ENCODE measurements at places on chromosomes 16 and 17.
A peak's percentile ranks its signal among the peaks of the same experiment; 100 is the strongest.

DNA sequence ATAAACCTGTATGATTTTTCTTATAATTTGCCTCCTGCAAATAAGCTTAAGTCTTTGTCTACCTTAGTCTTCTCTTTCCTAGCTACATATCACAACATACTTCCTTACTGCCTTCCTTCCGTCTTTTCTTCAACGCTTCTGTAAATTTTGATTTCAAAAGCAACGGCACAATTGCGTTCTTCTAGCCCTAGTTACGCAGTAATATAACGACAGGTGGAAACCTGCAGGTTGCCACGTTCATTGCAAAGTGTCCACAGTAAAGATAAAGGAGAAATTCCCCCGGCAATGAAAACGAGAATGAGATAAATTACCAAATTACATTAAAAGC lies 546 bp upstream of the PSMD7 start:
- no peak for DNase-seq

DNA sequence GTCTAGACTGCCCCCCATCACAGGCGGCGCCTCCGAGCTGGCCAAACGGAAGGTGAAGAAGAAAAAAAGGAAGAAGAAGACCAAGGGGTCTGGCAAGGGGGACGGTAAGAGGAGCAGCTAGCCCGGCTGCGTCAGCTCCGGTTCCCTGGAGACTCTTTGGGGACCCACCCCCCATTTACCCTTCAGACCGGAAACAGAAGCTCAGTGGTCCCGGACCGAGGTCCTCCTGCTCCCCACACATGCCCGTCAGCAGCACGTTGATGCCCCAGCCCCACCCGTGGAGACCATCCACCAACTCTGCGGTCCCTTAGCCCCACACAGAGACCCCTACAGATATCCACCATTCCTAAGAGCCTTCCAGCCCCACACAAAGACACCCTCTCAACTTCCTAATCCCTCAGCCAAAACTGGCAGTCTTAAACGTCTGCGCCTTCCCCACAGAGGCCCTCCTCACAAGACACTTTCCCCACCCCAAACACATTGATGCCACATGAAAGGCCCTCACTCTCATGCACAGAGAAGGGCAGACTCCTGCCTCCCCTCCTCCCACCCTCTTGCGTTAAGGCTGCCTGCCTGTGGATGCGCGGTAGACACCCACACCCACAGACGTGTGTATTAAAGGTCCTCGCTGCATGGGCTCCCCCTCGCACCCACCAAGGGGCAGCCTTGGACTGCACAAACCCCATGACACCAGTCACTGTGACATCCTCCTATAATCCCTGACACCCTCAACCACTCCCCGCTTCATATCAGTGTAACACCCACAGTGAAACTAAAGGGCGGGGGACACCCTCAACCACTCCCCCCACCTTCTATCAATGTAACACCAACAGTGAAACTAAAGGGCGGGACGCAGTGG lies 58.2 kb upstream of the RPH3AL start:
- no peak for DNase-seq

GRCh38 chr17:70636517-70637133 lies 467.3 kb downstream of the KCNJ2 start:
- peak; percentile 8 for DNase-seq

DNA sequence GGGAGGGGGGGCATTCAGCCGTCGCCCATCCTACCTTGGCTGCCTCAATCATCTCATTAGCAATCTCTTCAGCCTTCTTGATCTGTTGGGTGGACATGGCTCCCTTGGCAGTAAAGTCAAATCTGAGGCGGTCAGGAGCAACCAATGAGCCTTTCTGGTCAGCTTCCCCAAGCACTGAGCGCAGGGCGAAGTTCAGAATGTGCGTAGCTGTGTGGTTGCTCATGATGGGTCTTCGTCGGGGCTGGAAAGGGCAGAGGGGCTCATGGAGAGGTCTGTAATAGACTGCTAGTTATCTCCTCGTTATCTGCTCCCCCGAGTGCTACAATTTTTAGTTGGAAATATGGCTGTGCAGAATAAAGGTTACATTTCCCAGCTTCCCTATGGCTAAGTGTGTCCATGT lies 7.2 kb upstream of the EXOSC6 start:
- no peak for DNase-seq

DNA sequence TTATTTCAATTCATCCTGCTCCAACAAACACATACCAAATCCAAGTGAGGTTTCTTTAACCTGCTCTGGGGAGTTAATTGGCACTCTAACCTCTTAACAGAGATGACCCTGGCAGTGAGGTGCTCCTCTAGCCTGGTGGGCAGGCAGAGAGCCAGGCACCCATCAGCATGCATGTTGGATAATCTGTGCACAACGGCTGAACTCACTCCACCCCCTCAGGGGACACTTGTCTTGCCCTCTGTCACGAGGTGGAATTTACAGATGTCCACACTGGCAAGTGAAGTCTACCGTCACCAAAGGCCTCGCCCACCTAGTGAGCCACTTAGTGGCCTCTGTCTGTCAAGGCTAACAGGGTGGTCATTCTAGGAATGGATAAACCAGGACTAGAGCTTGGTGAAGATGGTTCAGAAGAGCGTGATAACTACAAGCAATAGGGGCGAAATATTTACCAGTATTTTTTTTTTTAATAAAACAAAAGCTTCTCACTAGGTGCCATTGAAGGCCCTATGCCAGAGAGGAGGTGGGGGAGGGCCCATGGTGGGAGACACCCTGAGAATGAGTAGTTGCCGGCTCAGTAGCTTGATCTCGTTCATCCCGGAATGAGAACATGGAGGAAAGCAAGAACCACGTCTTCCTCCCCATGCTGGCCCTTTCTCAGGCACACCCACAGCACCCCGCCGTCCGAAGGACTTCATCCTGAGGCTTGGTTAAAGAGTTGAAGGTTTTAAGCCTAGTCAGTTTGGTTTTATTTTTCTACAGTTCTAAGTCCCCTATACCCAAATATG lies 25.2 kb downstream of the PLD6 start:
- no peak for DNase-seq

- no peak for DNase-seq
Observed at GRCh38 chr16:31023252-31023602, 10.1 kb upstream of the STX4 start.

DNA sequence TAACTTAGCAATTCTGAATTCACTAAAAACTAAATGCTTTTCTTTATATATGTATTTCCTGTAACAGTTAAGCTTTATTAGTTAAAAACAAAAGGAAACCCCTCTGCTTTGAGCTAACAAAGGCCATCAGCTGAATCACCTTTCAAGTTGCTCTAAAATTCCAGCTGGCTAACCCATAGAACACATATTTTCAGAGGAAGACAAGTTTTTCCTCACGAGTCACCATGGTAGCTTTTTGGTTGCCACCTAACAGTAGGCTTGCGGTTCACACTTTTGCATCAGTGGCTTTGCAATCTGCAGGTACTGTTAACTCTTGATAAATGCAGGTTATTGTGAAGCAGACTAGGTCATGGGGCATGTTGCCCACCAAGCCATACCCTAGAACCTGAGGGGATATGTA lies 57.6 kb upstream of the IRX5 start:
- DNase-seq = no peak

DNA sequence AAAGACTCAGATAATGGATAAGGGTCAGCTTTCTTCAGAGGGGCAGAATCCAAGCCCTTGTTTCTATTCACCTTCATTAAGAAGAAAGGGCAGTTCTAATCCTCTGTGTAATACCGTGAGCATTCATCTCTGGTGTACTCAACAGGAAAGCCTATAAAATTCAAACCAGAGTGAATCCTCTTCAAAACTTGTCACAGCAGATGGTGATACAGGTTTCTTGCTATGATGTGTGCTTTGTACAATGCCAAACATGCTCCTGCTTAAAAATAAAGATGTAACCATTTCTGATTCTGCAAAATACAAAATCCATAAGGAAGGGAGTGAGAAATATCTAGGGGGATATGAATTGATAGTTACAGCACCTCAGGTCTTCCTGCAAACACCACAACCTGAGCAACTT lies 49.7 kb downstream of the CYTH1 start:
- DNase-seq = no peak

DNA sequence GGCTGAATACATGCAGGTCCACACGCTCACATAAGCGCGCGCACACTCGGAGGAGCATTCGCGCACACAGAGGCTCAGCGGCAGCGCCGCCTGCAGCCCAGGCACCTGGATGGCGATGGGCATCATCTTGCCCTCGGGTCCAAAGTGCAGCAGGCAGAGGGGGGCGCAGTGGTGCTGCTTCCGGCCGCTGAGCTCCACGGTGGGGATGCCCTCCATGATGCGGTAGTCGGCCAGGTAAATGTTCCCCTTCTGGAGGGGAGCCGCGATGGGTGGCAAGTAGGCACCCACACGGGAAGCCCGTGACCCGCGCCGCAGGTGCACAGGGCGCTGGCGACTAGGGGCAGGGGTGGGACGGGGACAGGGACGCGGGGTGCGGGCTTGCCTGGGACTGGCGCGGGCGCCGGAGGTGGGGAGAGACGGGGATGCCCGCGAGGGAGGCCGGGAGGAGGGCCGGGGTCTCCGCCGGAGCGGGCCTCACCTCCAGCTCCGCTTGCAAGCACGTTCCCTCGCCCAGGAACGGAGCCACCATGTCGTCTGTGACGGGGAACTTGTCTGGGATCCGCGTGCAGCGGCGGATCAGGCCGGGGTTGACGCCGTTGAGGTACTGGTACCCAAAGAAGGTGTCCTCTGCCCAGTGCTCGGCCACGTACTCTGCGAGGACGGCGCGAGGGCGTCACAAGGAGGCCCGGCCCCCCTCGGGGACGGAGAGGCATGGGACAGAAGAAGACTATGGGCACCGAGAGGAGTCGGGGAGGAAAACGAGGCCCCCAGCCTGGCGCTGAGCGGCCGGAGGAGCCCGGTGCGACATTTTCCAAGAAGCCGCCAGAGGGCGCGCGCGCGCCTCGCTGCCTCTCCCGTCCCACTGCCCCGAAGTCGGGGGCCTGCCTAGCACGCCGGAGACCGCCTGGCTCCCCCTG lies 8.0 kb downstream of the ALOX12B start:
- peak; percentile 82 for DNase-seq

- no peak for DNase-seq
Observed at GRCh38 chr16:79810449-79811189, 210.1 kb upstream of the MAF start.

DNA sequence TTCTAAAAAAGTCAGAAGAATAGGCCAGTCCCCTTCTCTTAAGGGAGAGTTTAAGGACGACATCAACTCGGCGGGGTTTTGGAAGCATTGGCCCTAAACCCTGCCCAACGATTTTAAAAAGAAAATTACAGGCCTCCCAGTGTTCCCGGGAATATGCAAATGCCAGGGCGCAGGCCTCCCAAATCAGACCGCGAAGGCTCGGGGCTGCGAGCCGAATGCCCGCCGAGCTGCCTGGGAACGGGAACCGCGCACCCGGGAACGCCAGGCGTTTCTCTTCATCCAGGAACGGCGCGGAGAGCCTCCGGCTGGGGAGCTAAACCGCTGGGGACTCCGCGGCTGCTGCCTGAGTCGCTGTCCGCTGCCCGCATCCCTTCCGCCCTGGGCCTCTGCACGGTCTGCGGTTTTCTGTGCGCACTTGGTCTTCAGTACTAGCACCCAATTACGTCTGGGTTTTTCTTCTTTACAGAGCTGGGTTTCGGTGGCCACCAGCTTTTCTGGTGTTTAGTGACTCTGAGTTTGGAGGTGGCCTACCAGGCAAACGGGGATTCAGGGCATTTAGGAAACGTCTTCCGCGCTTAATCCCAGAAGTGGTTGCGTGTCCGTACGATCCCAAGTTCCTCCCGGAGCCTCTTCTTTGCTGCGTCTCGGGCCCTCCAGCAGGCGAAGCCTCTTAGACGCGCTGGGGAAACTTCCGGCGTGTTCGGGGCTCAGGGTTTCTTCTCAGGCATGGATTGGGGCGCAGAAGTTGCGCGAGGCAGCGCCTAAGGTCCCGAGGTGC lies 5.7 kb downstream of the IRX5 start:
- peak; percentile 53 for DNase-seq

GRCh38 chr16:3012246-3012645 lies 477 bp upstream of the CLDN9 start:
- DNase-seq = no peak

GRCh38 chr16:66948837-66949225 lies 12.2 kb upstream of the CES3 start:
- DNase-seq = no peak

DNA sequence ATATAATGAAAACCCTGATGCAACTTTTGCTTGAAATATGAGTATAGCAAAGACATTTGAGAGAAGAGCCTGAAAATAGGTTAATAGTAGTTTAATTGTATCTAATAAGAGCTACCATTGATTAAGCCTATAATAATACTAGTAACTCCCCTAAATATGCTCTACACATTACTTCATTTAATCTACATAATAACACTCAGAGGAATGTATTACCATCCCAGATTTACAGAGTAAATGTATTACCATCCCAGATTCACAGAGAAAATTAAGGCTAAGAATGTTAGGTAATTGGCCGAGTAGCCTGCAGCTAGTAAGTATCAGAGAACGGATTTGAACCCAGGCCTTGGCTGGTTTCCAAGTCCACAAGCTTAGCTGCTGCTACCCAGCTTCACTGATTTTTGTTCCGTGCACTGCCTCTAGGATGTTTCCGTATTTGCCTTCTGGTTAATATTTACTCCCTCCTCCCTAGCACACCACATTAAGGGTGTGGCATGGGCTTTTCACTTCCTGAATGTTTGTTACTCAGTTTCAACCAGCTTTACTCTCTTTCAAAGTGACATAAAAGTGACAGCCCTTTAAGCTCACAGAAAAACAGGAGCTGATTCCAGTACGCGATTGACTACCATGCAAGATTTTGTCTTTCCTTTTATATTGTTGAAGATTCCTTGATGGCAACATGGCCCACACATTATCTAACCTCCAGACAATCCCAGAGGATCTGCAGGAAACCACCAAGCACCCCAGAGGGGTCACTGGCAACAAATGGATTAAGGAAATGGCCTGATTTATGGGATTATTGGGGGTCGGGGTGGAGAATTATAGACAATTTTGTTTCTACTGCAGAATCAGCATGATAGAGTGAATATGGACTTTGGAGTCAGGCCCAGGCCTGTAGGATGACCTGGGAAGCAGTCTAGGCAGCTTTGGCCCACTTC lies 26.7 kb upstream of the TOX3 start:
- DNase-seq = no peak

GRCh38 chr16:57799600-57800199 lies 2.6 kb downstream of the KIFC3 start:
- no peak for DNase-seq

DNA sequence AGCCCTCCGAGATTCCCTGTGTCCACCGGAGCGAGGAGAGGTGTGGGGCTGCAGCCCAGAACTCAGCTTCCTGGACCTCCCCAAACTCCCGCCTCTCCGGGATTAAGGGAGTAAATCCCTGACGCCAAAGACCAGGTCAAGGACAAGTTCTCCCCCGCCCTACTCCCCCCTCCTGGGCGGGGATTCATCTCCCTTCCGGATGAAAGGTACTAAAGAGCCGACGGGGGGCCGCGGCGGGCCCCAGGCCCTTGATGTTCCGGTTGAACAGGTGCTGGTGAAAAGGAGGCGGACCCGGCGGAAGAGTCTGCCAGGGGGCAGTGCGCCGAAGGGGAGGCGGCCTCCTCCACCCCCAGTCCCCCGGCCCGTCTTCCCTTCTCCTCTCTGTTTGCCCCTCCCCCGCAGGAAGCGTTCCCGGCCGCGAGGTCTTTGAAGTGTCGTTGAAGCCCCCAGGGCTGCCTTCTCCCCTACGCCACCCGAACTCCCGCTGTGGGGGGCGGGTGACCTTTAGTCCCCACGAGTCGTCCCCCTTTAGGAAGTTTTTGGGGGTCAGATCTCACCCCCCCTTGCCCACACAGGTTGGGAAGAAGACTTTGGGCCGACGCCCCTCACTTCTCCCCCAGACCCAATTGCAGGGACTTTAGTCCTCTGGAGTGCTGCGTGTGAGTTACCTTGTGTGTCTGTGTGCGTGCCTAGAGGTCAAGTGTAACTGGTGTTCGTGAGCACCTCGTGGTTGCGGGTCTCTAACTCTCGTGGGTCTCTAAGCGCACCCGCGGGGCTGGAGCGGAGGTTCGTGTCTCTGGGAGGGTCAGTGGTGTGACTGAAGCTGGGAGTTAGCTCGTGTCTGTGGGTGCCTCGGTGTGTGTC lies 1.1 kb upstream of the MLLT6 start:
- DNase-seq = peak; percentile 65
